ENCODE measurements at places on chromosomes 4 and X.

DNA sequence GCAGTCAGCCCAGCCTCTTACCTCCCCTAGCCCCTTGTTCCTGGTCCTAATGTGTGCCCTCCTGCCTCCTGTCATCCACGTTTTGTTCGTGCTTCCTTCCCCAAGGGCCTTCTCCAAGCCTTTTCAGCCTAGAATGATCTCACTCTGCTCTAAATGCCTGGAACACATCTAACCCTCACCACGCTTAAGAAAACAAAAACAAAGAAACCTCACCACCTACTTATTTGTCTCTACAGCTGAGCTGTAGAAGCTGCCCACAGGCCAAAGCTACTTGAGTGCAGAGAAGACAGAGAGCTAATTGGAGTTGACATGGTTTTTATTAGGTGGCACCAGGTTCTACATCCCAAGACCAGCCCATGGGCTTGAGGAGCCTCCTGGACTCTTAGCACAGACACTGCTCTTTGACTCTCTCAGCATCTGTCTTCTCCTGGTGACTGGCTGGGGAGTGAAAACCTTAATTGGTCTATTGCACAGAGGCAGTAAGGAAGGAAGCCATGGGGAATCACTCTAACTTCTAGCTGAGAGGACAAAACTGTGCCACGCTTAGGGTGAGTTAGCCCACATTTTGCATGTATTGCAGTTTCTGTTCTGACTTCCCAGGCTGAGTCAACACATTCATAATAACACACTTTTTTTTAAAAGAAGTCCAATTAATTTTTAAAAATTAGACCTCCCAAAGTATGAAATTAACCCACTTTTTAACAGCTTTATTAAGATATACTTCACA is 52.3 kb upstream of the PDK3 start:
- no peak for DNase-seq

DNA sequence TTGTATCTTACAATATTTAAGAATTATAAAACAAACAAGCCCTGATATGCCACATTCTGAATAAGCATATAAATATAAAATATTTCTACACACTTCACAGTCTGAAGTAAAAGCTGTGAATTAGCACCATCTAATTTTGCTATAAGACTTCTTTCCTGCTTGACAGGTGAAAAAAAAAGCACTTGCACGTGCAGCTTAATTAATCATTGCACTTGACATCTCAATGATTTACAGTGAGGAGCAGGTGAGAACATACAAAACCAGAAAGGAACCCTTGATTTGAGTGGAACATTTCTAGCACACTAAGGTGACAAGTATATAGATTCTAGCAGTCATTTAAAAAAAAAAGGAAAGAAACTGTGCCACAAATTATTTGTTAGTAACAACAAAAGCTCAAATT is 47.9 kb downstream of the CHIC2 start:
- DNase-seq: no peak

GRCh38 chr4:53463340-53463739 is 85.9 kb downstream of the FIP1L1 start:
- no peak for DNase-seq

DNA sequence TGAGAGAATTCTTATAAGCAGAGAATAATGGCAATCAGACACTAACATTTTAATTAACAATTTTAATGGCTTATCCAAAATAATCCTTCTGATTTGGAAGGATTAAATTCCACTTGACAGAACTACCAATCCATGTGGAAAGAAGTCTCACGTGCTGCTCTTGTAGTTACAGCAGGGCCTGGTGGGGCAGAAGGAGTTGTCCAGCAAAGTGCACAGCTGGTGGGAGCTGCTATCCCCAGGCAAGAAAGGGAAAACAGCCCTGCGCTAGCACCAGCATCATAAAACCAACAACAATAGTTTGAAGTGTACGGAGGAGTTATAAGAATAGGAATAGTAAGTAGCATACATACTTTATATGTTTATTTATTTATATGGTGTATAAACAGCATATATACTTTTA is 127.4 kb upstream of the TRIM2 start:
- no peak for DNase-seq

DNA sequence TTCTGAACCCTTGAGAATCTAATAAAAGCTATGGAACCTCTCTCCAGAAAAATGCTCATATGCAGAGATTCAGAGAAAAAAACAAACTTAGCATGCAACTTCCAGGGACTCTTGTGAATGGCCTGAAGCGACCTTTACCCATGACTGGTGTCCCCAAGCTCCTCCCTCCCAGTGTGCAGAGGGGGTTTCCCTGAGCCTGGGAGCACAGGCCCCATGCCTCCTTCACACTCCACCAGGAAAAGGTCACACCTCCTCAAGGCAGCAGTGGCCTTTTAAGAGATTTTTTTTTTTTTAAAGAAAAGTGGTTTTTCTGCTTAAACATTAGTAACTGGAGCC is 13.3 kb upstream of the UBA6 start:
- no peak for DNase-seq

DNA sequence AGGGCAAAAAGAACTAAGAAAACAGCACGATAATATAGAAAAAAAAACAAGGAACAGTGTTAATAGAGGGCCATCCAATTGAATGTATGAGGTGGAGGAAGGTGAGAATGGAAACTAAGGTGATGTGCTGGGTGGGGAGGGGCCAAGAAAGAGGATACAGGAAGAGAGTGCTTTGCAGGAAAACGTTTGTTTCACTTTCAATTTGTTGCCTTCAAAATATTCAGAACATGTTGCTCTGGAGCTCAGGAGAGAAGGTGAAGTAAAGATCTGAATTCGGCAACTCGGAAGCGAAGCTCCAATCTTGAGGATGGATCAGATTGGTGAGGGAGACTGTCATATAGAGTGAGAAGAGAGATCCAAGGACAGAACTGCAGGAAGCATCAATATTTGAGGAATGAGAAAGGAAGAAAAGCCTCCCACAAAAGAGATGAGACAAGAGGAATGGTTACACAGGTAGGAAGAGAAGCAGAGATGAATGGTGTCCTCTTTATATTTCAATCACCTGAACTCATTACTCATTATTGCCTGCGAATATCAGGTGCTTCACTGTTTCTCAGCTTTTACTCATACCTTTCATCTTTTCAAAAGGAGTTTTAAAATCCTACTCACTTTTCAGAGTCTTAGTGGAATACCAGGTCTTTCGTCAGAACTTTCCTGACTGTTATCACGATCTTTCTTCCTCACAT is 14.7 kb upstream of the SEC24D start:
- no peak for DNase-seq

DNA sequence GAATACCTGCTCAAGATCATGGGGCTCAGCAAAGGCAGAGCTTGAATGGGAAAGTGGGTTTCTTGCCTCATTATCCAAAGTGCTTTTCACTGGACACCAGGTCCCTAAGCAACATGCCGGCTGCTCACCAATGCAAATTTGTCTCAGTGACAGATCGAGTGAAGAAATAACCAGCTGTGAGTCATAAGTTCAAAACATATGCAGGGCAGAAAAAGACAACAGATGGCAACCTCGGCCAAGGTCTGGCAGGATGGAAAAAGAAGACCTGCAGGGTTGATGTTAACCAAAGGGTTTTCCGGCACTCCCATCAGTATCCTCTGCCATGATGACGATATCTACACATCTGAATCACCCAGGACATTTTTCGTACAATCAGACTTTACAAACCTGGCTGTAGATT is 124.1 kb downstream of the AFAP1 start:
- no peak for DNase-seq

DNA sequence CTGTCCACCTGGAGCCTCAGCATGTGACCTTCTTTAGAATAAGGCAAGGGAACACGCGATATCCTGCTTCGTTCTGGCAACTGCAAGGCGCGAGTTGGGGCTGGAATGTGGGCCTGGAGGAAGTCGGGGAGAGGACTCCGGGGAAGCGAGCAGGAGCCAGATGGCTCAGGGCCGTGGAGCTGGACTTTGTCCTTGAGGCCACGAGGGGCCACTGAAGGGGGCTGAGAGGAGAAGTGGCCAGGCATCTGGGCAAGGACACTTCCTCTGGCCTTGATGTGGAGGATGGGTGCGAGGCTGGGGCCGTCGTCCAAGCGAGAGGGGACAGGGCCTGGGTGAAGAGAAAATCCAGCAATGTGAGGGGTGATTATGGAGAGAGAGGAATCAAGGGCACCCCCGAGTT is 12.2 kb upstream of the DUSP9 start:
- no peak for DNase-seq

DNA sequence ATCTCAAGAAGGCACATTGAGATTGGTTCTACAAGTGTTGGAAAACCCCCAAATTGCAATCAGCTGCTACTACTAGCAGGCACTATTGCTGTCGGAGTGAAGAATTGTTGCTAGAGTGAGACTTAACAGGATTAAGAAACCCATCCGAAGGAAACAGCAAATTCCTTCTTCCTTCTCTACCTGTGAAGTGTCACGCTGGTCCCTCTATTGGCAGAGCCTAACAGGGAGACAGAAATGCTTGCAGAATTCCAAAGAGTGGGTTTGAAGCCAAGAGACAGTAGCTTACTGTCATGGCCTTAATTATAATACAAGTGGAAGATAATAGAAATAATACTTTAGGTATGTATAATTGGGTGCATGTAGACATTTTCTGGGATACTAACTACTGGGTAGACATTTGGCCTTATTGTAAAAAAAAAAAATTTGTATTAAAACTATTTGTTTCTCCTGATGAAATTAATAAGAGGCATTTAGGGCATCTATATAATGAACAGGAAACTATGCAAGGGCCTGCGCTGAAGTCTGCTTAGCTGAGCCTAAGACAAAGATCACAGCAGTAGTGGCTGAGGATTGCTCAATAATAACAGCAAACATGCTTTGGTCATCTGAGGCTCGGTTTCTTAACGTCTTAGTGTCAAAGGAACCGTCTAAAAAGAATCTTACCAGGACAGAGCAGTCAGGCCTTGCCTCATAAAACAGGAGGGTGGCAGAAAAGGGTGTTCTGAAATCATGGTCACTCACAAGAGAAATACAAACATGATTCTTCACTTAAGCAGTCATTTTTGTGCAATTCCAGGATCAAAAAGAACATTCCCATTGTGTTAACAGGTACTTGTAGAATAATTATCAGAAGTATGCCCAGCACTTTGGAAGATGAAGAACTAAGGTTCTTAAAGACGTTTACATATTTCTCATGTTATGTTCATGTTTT is 40.8 kb downstream of the FAM241A start:
- DNase-seq: no peak

- peak; percentile 23 for DNase-seq
These were observed 554 bp downstream of the PCDH7 start for GRCh38 chr4:30720661-30721184.

DNA sequence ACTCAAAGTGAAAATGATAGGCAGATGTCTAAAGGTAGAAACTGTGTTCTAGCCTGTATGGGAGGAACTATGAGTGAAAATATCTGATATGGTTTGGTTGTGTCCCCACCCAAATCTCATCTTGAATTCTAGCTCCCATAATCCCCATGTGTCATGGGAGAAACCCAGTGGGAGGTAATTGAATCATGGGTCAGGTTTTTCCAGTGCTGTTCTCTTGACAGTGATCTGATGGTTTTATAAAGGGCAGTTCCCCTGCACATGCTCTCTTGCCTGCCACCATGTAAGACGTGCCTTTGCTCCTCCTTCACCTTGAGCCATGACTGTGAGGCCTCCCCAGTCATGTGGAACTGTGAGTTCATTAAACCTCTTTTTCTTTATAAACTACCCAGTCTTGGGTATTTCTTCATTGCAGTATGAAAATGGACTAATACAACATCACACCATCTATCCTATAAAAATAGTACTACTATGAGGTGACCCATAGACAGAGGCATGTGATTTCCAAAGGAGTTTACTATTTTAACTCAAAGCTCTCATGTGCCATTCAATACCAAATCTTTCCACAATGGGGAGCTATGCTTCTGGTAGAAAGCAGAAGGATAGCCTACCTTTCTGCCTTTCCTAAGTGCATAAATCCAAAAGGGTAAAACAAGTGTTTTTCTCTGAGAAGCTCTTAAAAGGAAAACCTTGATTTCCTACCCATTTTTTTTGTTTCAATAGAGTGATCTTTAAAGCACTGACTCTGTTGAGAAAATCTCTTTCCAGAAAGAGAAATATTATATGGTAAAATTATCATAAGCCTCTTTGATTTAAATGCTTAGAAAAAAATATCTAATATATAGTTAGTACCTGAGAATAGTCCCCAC is 38.8 kb downstream of the SEC31A start:
- peak; percentile 12 for DNase-seq

- no peak for DNase-seq
These were observed 204.7 kb downstream of the SLIT2 start for GRCh38 chr4:20456407-20456806.

DNA sequence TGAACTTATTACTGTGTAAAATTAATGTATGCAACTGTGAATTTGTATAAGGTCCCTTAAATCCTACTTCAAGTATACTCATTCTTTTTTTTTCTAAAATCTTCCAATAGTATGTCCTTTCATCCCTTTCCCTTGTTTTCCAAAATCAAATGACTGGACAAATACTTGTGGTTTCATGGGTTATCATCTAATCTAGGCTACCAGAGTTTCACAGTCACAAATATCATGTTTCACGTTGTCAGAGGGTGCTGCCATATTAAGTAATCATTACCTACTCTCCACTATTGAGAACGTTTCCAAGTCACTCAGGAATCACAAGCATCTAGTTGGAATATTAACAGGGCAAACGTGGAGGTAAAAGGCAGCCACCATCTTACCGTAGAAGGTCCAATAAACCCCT is 1235.0 kb upstream of the TENM3 start:
- no peak for DNase-seq

- DNase-seq: no peak
These were observed 666 bp downstream of the CCDC158 start for GRCh38 chr4:76420188-76420761.

DNA sequence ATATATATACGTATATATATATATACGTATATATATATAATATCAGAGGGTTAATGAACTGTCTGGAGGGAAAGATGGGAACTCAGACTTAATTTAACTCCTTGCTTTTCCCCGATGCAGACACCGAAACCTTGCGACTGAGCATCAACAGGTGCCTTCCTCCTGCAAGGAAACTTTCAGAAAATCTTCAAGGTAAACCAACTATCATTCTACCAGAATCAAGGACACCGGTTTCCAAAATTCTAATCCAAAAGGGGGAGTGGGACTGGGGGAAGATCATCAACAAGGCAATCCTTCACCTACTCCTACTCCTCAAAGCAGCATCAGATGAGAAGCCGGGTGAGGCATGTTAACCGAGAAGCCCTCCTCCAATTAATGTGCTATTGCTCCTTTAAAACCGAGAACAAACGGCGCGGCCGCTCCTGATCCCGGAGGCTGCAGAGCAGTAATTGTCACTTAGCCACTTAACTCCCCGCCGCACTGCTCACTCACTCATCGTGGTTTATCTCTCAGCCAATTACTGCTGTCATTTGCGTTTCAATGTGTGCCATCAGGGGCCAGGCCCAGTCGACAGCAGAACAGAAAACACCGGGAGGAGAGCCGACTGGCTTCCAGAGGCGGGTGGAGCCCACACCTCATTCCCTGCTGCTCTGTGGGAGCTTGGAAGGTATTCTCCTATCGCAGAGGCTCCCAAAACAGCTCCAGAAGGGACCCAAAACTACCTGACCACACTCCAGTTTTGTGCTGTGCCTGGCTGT is 61.7 kb downstream of the MAML3 start:
- peak; percentile 86 for DNase-seq

Measured in HAP-1 (cell line).